ENCODE measurements at places on chromosomes 3 and 15.
A peak's percentile ranks its signal among the peaks of the same experiment; 100 is the strongest.

DNA sequence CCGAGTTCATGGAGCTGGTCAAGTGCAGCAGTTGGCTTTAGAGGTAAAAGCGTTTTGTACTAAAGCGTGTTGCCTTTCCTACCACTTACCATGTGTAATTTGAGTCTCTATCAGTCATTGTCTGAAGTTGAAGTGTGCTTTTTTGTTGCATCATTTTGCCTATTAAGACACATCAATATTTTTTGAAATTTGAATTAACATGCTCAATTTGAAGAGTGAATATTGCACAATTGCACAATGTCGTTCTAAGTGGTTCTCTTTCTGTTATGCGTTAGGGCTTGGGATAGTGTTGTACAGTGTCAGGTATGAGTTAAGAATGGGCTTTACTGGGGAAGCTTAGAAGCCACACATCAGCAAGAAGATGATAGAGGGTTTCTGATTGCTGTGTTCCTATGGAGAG lies 84.0 kb upstream of the ACKR4 start:
- no peak for DNase-seq

GRCh38 chr3:43210049-43211027 lies 76.0 kb upstream of the SNRK start:
- DNase-seq = no peak

GRCh38 chr3:178059836-178060235 lies 476.4 kb upstream of the KCNMB2 start:
- peak; percentile 62 for DNase-seq

DNA sequence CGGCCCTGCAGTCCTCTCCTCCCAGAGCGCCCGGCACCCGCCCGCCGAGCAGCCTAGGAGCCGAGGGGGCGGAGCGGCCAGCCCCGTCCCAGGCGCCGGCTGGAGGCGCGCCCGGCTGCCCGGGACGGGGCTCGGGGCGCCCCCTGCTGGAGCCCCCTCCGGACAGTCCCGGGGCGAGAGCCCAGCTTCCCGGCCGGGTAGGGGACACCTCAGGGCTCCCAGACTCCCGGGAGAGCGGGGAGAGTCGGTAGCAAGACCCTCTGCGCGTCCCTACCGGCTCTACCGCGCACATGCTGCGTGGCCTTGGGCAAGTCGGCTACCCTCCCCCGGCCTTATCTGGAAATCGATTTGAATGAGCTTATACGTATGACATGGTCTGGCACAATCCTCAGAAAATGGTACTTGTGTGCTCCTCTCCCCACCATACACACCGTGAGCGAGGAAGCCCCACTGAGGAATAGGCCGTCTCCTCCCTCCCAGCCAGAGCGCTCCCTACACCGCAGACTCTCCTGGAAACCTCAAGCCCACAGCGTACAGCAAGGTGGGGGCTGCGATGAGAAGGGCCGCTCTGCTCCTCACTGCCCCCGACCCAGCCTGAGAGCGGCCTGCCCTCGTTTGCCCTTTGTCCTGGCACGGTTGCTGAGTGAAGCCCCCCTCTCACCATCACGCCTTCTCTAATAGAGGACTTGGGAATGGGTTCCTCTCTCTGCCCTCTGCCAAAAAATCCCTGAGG lies at the start of gene DAPK2:
Gene DAPK2 (minus strand): TSS at position 65 of the 733 bp plus-strand sequence. CDS start 6,224 bp downstream, outside the sequence.
- peak; percentile 86 for DNase-seq

DNA sequence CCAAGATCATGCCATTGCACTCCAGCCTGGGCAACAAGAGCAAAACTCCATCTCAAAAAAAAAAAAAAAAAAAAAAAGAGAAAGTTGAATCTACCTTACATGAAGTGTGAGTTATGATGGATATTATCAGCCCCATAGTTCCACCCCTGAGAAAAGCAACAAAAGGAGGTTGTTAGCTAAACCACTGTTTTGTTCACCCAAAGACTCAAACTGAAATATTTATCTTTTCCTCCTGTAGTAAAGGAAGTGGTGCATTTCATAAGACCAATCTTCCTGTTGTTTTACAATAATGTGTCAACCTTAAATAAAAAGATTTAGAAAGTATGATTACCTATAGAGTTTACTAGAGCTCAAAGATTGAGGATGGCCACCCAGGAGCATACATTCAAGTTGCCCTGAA lies 18.7 kb upstream of the TRMT10C start:
- no peak for DNase-seq

- DNase-seq = no peak
Observed at GRCh38 chr15:66482539-66482938, 15.0 kb downstream of the SNAPC5 start.

- DNase-seq = peak; percentile 88
Observed at GRCh38 chr3:187186801-187187421, 10.4 kb upstream of the RTP1 start.

GRCh38 chr3:136728918-136729317 lies 23.3 kb downstream of the STAG1 start:
- DNase-seq = peak; percentile 96

DNA sequence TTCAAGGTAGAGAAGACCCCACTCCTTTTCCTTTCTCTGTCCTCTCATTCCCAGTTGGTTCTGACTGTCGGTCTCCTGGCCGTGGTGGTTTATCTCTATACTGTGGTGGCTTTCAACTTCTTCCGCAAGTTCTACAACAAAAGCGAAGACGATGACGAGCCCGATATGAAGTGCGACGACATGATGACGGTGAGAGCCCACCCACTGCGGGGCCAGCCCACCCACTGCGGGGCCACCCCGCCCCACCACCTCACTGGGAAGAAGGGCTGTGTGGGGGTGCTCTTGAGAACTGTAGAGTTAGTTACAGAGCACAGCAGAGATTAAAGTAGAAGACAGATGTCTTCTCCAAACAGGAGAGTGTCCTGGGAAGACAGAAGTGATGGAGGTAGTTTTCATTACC lies 110.6 kb upstream of the CHRM5 start:
- DNase-seq = no peak

GRCh38 chr15:69828181-69828828 lies 269.4 kb downstream of the TLE3 start:
- no peak for DNase-seq

DNA sequence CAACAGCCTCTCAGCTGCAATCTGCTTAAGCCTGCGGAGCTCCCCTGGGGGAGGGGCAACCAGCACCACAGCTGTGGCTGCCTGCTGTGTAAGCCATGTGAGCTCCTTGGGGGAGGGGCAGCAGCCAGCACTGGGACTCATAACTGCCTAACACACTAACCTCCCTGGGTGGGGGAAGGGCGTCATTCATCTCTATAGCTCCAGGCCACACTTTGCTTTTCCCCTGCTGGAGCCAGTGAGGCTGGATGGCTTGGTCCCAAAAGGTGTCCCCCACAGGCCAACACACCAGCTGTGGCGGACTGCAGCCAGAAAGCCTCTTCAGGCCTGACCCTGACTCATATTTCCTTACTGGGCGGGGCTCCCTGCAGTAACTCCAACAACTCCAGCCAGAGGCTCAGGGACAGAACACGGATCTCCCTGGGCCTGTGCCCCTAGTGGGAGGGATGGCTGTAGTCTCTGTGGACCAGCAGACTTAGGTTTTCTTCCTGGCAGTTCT lies 129.8 kb downstream of the PPM1L start:
- peak; percentile 22 for DNase-seq

DNA sequence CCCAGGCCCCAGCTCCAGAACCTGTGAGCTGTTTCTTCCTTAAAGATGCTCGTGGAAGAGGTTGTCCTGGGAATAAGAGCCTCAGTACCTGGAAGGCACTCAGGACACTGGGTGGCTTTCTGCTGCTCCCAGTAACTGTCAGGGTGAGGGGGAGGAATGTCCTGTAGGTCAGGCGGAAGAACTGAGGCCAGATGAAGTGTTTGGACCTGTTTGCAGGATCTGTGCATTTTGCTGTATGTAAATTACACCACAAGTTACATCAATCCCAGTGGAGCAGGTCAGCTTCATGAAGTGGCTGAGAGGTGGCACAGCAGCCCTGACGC lies 27.1 kb downstream of the HDAC11 start:
- DNase-seq = no peak

- no peak for DNase-seq
Observed at GRCh38 chr3:7489417-7489816, 628.5 kb downstream of the GRM7 start.

GRCh38 chr3:123880998-123881561 lies 3.1 kb downstream of the MYLK start:
- DNase-seq = peak; percentile 74

- DNase-seq = no peak
Observed at GRCh38 chr3:56309465-56309864, 158.8 kb downstream of the ERC2 start.

- peak; percentile 48 for DNase-seq
Observed at GRCh38 chr3:32340039-32340438, 51.6 kb upstream of the CMTM7 start.

DNA sequence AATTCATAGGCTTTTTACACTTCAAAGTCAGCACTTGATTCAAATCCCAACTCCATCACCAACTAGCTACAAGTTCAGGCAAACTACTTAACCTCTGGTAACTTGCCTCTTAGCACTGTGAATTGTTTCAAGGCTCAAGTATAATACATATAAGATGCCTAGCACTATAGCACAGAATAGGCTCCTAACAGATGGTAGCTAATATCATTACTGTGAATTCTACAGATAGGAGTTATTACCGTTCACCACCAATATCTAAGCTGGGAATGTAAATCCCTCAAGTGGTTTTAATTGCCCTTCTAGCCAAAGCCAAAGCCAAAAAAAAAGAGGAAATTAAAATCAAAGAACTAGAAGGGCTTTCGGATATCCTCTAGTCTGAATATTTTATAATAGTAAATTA lies 15.4 kb downstream of the DLG1 start:
- no peak for DNase-seq

DNA sequence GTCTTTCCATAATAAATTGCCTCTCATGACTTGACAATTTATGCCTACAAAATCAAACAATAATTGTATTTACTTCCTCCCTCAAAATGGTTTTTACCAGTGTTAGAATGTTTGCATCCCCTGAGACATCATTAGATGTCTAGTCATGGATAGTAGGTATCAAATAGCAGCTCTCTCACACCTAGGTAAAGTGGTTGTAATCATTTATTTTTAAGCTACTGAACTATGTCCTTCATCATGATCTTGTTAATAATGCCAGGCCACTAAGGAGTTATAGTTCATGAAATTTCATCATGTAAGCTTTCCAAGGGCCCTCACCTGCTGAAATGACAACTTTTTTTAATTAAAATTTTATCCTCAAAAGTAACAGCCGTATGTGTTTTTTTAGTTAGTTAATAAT lies 134.1 kb downstream of the ARPP21 start:
- no peak for DNase-seq

GRCh38 chr15:81296673-81297072 lies 27.3 kb downstream of the STARD5 start:
- no peak for DNase-seq

GRCh38 chr15:56892659-56893363 lies 25.6 kb upstream of the TCF12 start:
- DNase-seq = no peak

GRCh38 chr3:189786479-189787064 lies 155.4 kb downstream of the TP63 start:
- no peak for DNase-seq

DNA sequence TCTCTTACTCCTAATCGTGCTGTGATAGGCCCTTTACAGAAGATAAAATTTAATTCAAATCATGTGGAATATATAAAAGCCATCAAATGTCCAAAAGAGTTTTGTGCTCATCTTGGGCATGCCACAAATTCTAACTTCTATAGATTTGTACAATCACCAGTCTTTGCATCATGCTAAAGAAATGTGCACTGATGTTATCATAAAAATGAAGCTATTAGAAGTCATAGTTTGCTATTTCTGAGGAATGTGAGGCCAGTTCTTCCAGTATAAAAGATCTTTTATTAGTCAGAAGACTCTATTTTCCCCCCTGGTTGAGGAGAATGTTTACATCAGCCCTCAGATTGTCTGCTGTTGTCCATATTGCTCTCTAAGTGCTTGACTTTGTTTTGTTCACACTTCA lies 2.1 kb upstream of the ANXA2 start:
- DNase-seq = peak; percentile 82

GRCh38 chr3:43497905-43498365 lies 123.9 kb downstream of the ANO10 start:
- DNase-seq = peak; percentile 61

DNA sequence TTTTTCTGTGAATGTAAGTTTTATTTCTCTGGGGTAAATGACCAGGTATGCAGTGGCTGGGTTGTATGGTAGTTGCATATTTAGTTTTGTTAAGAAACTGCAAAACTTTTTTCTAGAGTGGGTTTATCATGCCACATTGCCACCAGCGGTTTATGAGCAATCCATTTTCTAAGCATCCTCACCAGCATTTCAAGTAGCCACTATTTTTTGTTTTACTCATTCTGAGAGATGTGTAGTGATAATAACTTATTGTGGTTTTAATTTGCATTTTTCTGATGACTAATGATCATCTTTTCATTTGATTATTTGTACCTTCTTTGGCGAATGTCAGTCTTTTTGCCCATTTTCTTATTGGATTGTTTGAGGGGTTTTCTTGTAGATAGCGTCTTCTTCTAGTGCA lies 56.2 kb downstream of the SPRED1 start:
- no peak for DNase-seq

DNA sequence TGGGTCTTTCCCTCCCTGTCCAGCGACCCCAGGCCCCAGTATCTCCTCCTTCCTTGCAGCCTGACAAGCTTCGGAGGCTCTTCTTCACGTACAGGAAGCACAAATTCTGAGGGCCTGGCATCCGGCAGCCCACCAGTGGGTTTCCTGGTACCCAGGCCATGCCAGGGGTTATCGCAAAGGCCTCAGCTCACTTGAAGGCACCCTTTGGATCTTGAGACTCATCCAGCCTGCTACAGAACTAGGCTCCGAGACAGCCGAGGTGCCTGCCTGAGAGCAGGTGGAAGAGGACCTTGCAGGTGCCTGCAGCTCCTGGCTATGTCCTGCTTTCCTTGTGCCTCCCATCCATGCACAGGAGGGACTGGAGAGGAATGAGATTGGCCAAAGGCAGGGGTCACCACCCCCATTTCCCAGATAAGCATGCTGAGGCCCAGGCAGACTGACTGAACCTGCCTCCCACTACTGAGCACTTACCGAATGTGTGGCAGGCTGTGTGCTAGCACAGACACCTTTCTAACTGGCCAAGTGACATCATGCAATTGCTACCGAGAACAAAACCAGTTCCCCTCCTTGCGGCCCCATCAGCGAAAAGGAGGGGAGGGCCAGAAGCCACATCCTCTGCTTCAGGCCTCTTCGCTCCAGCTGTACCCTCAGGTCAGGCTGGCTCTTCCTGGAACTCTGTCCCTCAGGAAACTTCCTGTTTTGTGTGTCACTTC lies 11.2 kb downstream of the SH2D7 start:
- DNase-seq = no peak

DNA sequence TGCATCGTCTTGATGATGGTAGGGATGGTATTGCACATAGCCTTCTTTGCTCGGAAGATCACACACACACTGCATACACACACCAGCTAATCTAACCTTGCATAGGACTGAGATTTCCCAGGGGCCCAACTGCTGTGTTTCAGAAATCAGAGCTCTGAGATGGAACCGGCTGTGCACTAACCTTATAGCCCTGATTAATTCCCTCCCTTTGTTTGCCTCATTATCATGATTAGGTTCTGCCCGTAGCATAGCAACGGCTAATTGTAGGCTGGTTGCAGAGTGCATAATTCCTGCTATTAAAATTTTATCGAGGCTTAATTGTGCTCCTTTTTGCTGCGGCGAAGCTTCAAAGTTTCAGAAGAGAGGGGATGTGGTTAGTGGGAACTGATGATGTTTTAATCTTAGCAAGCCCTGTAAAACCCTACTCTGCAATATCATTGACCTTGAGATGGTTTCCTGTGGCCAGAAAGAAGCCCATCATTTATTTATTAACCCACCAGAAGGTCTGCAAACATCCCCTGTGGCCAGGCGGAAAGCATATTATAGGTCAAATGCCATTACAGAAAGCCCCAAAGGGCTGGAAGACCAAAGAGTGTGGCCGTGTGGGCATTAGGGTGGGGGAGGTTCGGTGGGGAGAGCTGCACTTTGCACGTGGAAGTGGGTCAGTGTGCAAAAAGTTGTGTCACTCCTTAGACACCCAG lies 56.2 kb upstream of the GLCE start:
- DNase-seq = no peak

Data from GM23248 (cell line).